Cortex of kidney (tissue), 1 donor: ENCODE measurements at places on chromosomes 3 and 15.

GRCh38 chr3:120182613-120183511 is 88.6 kb upstream of the GSK3B start:
- no peak for DNase-seq

DNA sequence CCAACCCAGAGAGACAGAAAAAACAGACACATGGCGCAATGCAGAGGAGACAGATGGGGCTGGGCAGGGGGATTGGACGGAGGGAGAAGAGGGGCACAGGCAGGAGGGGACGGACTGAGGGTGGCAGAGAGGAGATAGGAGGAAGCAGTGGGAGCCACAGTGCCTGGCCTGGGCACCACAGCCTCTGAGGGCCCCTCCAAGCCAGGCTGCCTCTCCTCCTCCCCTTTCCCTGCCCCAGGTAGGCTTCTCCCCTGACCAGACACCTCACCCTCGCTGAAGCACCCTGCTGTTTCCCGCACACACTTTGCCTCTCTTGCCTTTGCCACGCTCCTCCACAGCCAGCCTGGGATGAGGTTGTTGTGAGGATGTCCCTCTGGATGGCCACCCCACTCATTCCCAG is 84.0 kb upstream of the PRR20G start:
- DNase-seq: no peak

DNA sequence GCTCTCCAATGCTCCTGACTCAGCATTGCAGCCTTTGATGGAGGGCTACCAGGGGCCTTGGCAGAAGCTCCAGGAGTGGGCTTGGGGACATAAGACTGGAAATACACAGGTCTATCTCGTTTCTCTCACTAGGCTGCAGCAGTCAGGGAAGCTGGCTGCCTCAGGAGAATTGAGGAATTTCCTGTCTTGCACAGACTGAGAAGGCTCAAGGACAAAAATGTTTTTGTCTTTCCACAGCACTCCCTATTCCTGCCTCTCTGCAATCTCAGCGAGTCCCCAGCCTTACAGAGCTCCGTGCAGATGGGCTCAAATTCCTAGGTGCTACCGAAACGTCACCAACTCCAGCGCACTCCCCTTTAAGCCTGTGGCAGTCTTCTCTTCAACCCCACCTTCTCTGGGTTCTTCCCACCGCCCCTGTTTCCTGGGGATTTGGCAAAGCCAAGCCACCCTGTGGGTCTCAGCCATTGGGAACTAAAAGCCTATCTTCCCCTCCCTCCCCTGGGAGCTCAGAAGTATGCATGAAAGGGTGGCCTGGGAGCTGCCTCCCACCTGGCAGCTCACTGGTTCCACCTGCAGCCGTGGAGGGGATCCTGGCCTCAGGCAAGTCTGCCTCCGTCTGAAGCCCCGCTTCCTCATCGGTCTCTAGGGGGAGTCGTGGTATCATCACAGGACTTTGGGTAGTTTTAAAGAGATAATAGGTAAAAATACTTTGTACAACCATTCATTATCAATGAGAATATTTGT is 322.6 kb upstream of the FRG2C start:
- DNase-seq: no peak

DNA sequence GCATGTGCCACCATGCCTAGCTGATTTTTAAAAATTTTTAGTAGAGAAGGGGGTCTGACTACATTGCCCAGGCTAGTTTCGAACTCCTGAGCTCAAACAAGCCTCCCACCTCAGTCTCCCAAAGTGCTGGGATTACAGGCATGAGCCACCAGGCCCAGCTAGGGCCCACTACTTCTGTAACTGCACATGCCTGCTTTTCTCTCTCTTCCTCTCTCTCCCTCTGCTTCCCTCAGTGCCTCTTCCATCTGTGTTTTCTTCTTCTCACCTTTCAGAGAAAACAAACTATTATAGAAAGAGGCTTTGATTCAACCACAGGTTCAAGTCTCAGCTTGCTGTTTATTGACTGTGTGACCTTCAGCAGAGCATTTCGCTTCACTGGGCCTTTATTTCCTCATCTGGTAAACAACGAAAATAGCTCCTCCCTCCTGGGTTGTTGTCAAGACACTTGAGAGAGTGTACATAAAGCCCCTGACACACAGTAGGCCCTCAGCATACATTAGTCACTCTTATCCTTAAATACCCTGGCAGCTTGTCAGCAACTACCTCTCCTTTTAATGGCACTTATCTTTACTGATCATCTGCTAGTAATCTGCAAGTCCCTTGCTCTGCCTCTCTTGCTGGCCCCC is 10.2 kb downstream of the TADA3 start:
- no peak for DNase-seq

- DNase-seq: no peak
These were observed 37.8 kb downstream of the MYL3 start for GRCh38 chr3:46825450-46825849.

- no peak for DNase-seq
These were observed 76.4 kb upstream of the STT3B start for GRCh38 chr3:31456373-31456772.

DNA sequence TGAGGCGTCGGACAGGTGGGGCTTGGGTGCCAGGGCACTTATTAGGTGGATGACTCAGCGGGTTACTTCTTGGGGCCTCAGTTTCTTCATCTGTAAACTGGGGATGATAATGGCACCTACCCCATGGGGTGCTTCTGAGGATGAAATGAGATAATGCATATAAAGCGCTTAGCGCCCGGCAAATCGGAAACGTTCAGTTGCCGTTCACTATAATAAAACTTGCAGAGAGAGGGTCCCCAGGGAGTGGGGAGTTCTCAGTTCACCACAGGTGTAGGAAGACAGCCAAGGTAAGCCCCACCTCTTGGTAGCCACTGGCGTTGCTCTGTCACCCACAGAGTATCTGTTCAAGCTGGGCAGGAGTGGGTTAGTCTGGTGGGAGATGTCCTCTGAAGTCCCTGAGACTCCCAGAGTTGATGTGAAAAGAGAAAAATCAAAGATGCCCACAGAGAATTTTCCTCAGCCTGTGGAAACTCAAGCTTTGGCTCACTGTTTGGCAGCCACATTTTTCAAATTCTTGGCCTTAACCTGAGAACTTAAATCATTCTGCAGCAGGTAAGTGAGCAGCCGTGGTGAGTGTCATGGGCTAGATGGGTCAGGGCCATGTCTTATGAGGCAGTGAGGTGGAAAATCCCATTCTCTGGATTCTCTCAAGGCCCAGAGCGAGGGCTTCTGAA is 221.5 kb upstream of the BHLHE40 start:
- DNase-seq: no peak

- DNase-seq: no peak
These were observed 35.1 kb downstream of the USP3 start for GRCh38 chr15:63539521-63539920.

GRCh38 chr15:38378161-38378560 is 75.8 kb upstream of the FAM98B start:
- no peak for DNase-seq

- DNase-seq: no peak
These were observed 9.9 kb downstream of the ALDH1A3 start for GRCh38 chr15:100889385-100890050.

DNA sequence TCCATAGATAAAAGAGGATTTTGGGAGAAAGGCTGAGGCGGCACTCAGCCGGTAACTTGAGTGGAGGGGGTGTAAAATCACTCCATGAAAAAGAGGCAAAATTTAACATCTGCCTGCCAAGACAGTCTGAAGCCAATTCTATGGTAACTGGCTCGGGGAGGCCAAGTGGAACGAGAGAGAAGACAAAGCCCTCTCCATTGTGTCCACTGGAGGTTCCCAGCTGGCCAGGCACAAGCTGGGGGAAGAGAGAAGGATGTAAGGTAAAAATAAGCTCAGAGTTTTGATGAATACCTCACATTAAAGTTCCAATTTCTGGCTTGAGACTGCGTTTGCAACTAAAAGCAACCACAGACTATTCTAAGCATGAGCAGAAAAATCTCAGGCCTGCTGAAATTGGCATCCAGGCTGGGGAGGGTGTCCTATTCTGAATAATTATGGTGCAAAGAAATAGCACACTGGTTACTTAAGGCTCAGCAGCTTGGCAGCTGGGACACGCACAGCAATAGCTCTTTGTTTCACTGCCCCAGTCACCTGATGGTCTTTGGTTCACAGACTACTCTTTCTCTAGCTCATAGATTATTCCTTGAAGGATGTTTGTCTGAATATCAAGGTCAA is 48.8 kb downstream of the CHRD start:
- no peak for DNase-seq

DNA sequence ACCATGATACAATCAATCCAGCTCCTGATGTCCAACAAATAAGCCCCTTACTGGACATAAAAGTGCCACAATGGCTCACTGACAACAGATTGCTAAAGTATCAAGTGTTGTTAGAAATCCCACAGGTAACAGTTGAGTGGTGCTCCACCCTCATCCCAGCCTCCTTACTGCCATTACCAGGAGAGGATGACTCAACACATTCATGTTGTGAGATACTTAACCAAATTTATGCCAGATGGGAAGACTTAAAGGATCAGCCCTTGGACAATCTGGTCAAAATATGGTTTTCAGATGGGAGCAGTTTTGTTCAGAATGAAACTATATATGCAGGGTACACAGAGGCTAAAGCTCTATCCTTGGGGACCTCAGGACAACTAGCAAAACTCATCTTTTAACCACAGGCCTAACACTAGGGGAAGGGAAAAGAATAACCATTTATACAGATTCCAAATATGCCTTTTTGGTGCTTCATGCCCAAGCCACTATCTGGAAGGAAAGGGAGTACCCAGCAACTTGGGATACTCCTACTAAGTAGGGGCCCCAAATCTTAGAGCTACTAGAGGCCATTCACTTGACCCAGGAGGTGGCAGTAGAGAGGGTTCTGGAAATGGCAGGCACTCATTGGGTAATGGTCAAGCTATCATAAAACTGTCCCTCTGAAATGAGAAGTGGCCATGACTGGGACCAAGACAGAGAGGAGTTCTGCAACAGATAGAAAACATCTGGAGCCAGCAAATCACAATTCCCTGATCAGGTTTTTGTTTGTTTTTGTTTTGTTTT is 6.9 kb upstream of the ZNF662 start:
- DNase-seq: no peak

- no peak for DNase-seq
These were observed 7.5 kb upstream of the NR1I2 start for GRCh38 chr3:119774444-119774843.

DNA sequence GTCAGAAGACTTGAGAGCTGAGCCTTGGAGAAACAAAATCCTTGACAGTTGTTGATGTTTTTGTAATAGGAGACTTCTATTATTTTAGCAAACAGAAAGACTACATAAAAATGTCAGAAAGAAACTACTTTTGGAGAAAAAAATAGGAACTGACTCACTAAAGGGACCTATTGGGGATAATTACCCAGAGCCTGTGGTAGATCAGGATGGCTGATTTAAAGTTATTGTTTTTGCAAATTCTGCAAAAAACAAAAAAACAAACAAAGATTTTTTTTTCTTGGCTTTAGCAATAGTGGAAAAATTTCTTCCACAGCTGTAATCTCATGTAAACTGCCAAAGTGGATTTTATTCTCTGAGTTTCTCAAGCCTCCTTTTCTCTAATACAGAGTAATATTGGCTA is 101.5 kb upstream of the SATB1 start:
- no peak for DNase-seq

DNA sequence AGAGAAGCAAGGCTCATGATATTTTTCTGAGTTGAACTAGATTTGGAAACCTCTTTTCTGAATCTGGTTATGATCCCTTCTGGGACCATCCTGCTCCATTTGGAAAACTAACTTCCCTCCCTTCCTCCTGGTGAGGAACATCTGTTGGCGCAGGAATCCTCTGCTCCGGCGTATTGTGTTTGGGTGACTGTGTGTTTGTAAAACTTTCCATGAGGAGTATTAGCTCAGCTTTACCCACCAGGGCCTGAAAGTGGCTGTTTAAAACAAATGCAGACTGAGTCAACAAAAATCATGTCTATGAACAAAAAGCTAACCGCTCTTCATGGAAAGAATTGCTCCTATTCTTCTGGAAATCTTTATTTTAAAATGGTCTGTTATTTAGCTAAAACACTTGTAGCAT is 17.7 kb downstream of the STARD9 start:
- DNase-seq: no peak

DNA sequence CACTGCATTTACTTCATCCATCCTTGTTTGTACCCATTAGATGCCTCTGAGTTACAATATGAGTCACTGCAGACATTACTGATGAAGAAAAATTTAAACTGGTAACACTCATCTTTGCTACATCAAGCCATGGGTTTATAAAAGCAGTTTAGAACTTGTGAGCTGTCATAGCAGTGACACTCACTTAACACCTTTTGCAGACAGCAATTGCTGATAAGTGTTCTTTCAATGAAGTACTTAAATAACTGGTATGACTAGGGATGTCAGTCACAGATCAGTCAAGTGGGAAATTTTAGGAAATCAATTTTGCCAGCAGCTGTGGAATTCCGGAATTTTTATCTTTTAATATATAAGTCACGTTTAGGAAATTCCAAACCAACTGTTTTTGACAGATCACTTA is 643.0 kb downstream of the TBL1XR1 start:
- no peak for DNase-seq

- DNase-seq: no peak
These were observed 26.7 kb upstream of the ANPEP start for GRCh38 chr15:89841306-89841705.

DNA sequence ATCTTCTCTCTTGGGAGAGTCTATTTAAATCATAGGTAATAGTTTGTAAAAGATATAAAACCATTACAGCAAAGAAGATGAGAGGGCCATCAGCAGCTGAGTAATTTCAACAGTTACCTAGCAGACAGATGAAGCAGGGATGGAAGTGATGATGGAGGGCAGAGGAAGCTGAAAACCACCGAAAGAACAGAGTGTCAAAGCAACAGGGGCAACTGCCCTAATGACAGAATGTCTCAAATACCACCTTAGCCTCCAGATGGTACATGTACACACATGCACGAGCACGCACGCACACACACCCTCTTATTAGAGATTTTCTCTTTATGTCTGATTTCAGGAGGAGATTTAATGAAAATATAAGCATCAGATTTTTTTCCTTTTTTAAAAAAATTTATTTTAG is 64.5 kb downstream of the NEDD4 start:
- no peak for DNase-seq

GRCh38 chr3:112735926-112736325 is 95.0 kb upstream of the CCDC80 start:
- DNase-seq: no peak

GRCh38 chr3:156689608-156690007 is 15.2 kb downstream of the TIPARP start:
- DNase-seq: no peak

DNA sequence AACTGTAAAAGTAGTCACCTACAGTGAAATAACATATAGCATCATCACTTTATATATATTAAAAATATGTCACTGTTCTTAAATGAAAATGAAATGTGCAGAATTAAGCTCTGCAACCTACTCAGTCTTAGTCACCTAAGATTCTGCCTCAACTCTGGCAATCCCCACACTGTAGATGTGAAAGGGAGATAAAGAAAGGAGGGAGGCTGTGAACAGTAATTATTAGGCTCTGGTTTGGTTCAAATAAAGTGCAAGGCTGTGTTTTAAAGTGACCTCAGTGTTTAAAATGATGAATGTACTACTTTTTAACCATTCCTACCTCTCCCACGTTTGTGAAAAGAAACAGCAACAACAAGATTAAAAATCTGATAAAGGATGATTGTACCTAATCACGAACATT is 72.2 kb downstream of the ATP8B4 start:
- no peak for DNase-seq

GRCh38 chr15:62953021-62953420 is 89.5 kb upstream of the TPM1 start:
- DNase-seq: no peak
